MV-4-11 (cell line): ENCODE measurements at places on chromosomes 2 and 18.
A peak's percentile ranks its signal among the peaks of the same experiment; 100 is the strongest.

GRCh38 chr2:38748943-38749804, 2.0 kb downstream of the SRSF7 start:
- DNase-seq = no peak

GRCh38 chr18:11494107-11494506, 115.3 kb upstream of the SLC35G4 start:
- no peak for DNase-seq

- no peak for DNase-seq
These were observed 100.8 kb downstream of the EPC2 start for GRCh38 chr2:148745151-148745851.

DNA sequence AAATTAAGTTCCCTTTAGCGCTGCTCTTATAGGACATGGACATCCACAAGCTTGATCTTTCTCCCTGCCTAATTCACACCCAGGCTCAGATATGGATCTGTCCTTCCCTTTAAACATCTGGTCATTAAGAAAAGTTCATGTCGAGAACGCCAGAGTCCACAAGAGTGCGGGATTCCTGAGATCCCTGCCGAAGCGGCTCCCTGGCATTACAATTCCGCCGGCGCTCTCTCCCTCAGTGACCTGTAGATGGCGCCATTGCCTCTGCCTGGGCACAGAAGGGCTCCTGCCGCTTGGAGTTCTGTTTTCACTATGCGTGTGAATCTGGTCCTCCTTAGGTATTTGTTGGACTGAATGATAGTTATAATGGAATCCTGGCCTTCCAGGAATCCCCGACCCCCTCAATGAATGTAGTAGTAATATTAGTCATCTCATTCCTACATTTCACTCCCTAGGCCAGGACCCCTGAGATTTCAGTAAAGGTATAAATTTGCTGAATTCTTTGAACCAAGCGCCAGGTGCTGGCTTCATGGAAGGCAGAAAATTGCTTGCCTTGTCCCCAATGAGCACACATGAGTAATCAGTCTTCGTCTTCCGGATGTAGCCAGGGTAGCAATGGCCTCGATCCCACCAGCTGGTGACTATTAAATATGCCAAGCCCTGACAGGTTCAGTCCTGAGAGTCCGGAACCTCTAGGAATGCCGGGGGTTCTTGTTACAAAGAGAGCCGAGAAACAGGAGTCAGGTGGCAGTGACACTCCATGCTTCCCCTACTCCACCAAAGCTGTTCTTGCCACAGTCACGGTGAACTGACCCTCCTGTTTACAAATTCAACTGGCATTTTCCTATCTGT, 26.4 kb upstream of the CD207 start:
- peak; percentile 58 for DNase-seq

DNA sequence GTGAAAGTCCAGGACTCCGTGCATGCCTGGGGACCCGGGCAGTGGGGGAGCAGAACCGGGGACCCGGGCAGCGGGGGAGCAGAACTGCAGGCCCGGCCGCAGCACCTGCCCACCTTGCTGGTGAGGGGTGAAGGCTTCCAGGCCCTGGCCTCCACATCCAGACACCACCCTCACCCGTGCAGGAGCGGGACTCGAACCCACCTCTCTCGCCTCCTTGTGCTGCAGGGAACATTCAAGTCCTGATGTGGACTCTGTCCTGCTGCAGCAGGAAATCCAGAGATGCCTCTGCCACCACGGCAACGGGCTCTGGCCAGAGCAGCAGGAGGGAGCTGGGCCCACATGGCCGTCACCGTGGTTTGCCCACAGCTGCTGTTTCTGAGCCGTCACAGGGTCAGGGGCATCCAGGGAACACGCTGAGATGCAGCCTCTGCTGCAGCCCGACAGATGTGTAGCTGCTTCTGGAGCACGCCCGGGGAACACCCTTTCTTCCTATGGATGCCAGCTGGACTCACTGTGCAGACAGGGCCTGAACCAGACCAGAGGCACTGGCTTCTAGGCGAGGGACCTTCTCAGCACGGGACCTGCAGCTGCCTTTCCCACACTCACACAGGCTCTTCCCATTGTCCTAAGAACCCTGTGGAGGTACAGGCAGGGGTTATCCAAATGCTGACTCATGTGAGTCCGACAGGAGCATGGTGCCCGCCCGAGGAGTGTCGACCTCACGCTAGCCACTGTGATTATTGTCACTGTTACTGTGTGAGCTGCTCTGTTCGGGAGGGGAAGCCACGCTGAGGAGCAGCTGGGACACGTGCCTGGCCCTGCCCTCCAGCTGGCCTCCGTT, 89.2 kb upstream of the CTDP1 start:
- no peak for DNase-seq

- DNase-seq = peak; percentile 87
These were observed 54.7 kb downstream of the SPRED2 start for GRCh38 chr2:65377556-65378192.
